Stimulated activated CD4-positive, alpha-beta T cell treated with anti-CD3 and anti-CD28 coated beads, Interleukin-12 subunit alpha, Interleukin-12 subunit beta, amount 100 ng/mL, for 4 hours (primary cell): ENCODE measurements at places on chromosomes 4 and X.

DNA sequence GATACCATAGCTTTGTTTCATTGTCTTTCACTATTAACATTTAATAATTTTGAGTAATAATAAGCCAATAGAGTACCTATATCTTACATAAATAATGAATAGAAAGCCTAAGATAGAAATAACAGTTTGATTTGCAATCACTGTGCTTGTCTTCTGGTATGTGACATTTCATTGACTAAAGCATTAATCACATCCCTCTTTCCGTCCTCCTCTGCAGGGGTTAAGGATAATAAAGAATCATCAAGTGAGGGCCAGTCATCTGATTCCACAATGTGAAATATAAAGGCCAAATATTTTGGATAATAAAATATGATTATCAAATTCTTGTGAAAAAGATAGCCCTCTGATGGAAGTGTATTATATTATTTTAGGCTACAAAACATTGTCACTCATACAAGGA lies 2073.4 kb downstream of the ARAP2 start:
- no peak for DNase-seq

- no peak for DNase-seq
These were observed 103.4 kb downstream of the DDIT4L start for GRCh38 chr4:100086766-100087431.

- DNase-seq: no peak
These were observed 56.0 kb downstream of the HADH start for GRCh38 chr4:108045687-108046024.

DNA sequence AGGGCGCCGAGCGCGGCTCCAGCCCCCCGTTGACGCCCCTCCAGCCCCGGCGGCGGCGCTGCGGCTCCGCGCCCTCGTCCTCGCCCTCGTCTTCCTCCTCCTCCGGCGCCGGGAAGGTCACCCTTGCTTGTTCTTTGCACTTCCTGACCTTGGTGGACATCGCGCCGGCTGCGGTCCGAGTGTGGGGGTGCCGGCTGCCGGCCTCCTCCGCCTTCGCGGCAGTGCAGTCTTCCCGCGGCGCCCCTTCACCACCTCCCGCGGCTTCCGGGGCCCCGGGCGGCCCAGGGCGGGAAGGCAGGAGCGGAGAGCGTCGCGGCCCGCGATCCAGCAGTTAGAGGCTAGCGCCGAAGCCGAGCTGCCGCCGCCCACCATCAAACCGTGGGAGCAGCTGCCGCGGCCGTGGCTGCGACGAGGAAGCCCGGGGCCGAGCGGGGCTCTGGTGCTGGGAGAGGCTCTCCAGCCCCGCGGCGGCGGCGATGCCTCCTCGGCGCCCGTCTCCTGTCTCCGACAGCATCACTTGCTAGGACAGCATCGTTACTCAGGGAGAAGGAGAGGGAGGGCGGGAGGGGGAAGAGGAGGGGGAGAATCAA lies at the start of gene TRPC3:
Gene TRPC3 (minus strand): TSS at position 540 of the 590 bp plus-strand sequence. CDS start 380 bp downstream, at position 160.
- peak; percentile 29 for DNase-seq

DNA sequence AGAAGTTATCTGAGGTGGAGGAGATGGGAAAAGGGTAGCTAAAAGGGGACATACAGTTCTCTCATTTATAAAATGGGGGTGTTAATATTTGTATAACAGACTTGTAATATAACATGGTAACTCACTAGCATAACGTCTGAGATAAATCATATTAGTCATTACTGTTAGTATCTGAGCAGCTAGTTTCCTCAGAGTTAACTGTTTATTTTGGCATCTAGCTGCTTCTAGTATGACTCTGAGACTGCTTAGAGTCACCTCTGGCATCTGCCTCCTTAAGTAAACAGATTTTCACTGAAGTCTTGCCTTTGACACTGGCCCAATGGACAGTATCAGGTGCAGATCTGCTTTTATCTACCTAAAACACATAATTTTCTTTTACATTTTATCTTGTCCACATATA lies 58.1 kb downstream of the SLC30A9 start:
- DNase-seq: no peak

GRCh38 chrX:13293700-13294099 lies 26.2 kb downstream of the ATXN3L start:
- no peak for DNase-seq

DNA sequence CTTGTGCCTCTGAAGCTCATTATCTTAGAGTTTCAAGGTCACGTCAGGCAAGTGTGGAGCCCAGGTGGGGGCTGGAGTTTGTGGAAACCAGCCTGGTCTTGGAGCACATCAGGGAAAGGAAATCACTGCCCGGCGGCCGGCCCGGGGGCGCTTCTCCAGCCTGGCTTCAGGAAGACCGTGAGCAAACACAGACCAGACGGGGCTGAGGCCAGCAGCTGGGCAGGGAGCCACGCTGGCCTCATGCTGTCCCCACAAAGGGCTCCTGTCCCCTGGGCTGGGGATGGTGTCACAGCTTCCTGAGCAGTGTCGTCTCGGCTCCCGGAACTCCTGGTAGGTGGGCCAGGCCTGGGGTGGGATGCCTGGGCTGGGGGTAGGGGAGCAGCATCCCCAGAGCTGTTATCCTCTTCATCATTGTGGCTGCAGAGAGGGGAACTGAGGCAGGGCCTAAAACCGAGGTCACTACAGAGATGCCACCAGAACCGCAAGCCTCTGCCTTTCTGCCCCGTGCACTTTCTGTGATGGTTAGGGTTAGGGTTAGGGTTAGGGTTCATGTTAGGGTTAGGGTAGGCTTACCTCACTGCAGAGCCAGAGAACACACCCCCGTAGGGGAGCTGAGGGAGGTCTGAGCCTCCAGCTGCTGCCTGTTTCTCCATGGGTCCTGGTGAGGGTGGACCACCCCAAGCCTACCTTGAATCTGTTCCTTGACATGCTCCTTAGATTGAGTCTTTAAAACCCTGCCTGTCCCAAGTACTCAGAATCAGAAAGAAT lies 77.5 kb downstream of the HTRA3 start:
- DNase-seq: no peak

DNA sequence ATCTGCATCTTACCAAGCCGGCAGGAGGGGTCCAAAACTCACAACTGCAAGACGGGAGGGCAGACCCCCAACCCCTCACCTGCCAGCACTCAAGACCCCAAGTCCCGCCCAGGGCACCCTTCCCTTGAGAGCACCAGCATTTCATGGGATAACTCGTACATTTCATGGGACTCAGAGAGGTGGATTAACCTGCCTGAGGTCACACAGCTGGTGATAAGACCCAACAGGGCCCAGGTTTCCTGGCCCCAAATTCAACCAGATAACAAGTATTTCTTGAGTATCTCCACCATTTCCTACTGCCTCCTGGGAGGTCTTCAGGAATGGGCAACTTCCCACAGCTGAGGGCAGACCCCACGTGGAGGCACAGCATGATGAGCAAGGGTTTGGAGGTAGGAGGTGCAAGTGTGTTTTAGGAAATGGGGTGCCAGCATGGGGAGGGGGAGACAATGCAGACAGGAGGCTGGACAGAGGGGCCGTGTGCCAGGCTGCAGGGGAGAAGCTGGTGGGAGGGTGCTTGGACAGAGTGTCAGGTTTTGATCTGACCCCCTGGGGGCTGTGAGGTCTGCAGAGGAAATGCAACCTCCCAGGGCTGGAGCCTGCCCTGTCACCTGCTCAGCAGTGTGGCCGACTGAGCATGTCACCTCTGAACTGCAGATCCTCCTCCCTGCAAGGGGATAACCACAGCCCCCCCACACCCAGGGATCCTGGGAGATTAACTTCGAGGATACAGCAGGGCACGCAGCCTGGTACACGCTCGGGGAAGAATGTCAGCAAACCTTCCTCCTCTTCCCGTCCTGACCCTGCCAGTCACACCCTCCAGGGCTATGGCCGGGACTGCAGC lies 4.4 kb downstream of the ADRA2C start:
- DNase-seq: no peak
